ENCODE measurements at places on chromosomes 4 and X. TPM values are rescaled to one million over a fixed set of nuclear protein-coding genes. Genes with fewer than 3 reads are reported as not detected.
A peak's percentile ranks its signal among the peaks of the same experiment; 100 is the strongest.

Gene MGST2
- total RNA-seq: 16.8 TPM

Gene TCEAL5
- total RNA-seq: not detected

Gene TMPRSS11A
- not detected for total RNA-seq

Gene PNCK
- total RNA-seq: 0.32 TPM

DNA sequence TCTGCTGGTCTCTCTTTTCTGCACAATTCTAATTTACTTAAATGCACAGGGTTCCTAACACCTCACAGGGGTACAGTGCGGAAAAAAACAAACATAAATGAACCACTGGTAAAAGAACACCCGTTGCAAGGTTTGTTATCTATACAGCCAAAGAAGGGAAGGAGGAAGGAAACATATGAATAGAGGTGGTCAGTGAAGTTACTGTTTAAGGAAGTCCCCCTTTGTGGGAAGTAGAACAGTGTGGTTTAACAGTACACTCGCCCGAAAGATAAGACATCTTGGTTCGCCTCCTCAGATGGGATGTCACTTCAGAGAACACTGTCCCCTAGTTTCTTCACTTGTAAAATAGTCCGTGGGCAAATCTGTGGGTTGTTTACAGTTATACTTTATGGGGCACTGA lies 57.5 kb downstream of the TEC start:
- DNase-seq: no peak

DNA sequence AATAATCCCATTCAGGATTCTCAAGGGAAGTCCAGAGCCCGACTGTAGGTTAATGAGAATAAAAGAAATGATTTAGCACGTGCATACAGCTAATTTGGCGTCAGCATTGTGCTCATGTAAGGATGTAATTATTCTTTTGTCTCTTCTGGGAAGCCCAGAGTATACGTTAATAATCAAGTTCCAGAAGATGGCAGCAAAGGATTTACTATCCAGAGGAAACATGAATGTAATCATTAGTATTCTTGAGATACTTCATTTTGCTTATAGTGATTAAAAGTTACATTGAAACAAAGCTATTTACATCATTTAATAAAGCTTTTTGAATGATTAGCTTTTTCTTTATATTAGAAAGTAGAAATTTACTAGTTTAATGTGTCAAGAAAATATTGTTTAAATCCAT lies 27.1 kb upstream of the MAP9 start:
- peak; percentile 54 for DNase-seq

DNA sequence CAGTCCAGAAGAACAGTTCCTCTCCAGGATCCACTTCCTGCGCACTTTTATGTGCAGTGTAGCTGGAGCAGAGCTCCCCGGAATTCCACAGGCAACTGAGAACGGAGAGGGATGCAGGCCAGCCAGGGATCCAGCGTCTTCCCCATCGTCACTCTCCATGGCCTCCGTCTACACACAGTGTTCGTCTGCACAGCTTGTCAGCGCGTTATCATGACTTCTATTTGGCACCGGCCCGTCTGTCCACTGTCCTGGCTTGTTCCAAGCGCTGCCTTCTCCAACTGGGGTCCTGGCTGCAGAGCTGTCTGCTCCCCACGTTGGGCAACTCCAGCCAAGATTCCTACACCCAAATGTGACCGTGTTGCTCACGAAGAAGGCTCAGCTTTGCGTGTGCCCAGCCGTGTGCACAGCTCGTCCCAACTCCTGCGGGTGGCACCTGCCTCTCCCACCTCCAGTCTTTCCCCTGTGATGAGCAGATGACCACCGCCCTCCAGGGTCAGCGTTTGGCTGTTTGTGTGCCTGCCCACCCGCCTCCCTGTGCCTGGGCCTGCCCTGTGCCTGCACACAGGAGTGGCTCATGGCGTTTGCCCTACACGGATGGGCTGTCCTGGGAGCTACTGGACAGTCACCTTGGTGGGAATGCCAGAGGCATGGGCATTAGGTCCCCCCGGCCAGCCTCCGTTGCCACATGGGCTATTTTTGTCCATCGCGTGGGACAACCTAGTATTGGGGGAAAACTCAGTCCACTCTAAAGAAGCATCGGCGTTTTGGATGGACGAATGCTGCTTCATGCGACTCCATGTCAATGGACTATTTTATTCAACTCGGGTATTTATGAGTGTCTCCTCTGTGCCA lies 2.2 kb upstream of the CTBP1 start:
- DNase-seq: no peak

DNA sequence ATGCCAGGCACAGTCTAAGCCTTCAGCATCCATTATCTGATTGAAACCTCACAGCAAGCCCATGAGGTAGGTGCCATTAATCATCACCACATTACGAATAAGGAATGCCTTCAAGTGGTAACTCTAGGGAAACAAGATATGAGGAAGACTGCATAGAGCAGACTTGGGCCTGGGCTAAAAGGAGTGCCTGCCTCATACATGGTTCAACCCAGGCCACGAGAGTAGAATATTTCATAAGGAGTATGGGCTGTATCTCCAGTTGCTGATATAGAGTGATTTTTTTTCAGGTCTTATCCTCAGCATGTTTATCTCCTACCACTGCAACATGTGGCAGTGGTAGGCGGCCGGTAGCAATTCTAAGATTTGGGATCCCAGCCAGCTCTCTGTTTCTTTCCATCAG lies 51.7 kb downstream of the ATP11C start:
- DNase-seq: peak; percentile 80

- no peak for DNase-seq
Measured at GRCh38 chr4:41632481-41633073, 94.6 kb downstream of the LIMCH1 start.

DNA sequence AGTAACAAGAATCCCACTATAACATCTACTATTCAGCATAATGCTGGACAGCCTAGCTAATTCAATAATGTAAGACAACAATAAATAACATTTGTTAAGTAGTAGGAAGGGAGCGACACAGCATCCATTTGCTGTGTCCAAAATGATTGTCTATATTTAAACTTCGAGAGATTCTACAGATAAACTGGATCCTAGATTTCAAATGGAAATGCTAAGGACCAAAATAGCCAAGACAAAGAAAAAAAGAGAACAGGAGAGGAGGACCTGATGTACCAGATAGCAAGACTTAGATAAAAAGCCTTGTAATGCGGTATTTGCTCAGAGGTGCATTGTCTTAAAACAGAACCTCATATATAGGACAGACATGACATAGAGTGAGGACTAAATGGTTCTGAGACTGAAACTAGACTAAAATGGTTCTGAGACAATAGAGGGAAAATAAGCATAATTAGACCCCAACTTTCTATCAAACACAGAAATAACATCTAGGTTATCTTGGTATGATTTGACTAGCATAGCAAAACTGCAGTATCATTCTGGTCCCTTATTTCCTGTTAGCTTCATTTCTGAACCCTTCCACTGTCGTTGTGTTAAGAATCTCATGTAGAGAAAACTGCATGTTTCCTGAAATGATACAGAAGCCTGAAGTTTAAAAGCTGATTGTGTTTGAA lies 3.8 kb downstream of the HPGDS start:
- DNase-seq: no peak

- no peak for DNase-seq
Measured at GRCh38 chr4:139958739-139959098, 195.3 kb downstream of the MAML3 start.

DNA sequence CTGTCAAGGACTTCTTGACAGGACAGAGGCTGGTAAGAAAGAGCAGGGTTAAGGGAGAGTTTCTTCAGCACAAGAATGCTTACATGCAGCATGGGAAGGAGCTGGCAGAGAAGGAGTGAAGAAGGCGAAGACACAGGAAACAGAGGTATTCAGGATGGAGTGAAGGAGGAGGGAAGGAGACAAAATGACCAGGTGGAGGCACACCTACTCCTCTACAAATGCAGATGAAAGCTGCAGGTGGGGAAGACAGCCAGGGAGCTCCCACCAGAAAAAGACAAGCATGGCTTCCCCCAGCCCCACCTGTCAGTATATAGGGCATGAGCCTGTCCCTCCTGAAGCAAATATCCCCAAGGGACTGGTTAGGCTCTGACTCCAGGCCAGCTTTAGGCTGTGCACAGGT lies 29.6 kb upstream of the NKRF start:
- no peak for DNase-seq

DNA sequence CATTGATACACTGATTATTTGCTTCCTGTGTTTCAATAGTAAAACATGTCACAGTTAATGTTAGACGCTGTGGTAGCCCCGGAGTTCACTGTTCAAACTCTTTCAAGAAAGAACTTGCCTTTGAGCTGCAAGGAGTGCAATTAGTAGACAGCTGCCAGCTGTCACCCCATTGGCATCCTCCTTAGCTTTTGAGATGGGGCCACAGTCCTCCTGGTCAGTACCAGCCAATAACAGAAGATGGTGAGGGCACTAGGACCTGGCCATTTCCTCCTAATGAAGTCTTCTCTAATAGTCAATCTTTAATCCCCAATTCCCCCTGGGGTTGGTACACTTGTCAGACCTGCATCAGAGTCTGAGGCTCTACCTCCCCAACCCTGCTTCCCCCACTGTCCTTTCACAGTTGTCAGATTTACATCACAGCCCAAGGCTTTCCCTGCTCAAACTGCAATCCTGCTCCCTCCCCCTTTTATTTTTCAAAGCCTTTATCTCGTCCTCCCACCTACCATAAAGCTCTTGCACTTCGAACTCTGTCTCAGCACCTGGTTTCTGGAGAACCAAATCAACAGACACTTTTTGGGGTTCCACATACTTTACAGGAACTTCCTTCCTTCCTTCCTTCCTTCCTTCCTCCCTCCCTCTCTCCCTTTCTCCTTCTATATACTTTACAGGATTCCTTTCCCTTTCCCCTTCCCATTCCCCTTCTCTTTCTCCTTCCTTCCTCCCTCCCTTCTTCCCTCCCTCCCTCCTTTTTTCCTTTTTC lies 182.0 kb downstream of the RASL11B start:
- DNase-seq: no peak

- DNase-seq: peak; percentile 24
Measured at GRCh38 chr4:52051213-52051614, at the start of gene SPATA18. TSS of gene SPATA18 (plus strand) at chr4:52051304. CDS start at chr4:52051705, 401 bp downstream.

DNA sequence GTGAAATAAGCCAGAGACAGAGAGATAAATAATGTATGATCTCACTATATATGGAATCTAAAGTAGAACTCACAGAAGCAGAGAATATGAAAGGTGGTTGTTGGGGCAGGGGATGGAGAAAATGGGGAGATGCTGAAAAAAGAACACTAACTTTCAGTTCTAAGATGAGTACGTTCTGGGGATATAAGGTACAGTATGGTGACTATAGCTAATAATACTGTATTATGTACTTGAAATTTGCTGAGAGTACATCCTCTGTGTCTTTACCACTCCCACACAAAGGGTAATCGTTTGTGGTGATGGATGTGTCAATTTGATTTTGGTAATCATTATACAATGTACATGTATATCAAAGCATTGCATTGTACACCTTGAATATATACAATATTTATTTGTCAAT lies 6.6 kb downstream of the FBXL5 start:
- no peak for DNase-seq

All from fibroblast of villous mesenchyme (primary cell).